ENCODE measurements at places on chromosomes 4 and X.

GRCh38 chr4:22241415-22241814, 274.5 kb downstream of the ADGRA3 start:
- DNase-seq, result no peak

- DNase-seq, result no peak
These were observed at the start of gene RASSF6 for GRCh38 chr4:73620115-73620792. RASSF6 (minus strand) TSS chr4:73620436; CDS start chr4:73611795, 8,641 bp downstream.

GRCh38 chr4:119729835-119730670, 101.4 kb upstream of the PDE5A start:
- peak; percentile 93 for DNase-seq

- DNase-seq, result no peak
These were observed 129.7 kb downstream of the RAPGEF2 start for GRCh38 chr4:159232465-159233106.

- DNase-seq, result peak; percentile 86
These were observed 114.4 kb downstream of the STK32B start for GRCh38 chr4:5165420-5166369.

DNA sequence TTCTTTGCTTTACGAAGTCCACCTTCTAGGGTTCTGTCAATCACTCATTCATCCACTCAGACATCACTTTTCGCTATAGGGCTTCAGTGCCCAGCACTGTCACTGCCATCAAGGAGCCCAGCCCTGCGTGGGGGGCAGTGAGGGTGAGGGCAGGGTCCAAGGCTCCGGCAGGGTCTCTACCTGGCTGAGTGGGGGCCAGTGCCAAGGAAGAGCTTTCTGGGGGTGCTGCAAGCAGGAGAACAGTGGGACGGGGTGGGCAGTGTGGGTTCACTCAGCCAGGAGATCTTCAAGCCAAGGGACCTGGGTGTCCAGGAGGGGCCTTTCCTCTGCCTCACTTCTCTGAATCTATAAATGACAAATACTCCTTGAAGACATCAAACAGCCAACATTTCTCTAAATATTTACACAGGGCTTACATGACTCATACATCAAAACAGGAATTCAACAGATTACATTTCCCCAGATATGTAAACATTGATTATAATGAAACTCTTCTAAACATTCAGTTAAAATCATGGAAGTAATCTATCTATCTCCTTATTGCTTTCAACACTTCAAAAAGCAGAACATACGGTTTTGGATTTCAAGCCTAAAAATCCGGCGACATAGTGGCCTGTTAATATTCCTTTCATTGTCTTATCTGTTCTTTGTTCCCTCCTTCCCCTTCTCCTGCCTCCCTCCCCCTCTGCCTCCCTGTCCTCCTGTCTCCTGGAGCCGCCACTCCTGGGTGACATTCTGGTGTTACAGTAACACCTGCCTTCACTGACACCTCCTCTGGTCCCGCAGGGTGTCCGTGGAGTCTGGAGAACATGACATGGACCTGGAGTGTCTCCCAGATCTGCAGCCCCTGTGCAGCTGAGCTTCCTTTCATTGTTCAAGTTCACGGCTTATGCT, 94.4 kb upstream of the ADRA2C start:
- no peak for DNase-seq

GRCh38 chrX:154436374-154436982, 476 bp upstream of the GDI1 start:
- peak; percentile 18 for DNase-seq

DNA sequence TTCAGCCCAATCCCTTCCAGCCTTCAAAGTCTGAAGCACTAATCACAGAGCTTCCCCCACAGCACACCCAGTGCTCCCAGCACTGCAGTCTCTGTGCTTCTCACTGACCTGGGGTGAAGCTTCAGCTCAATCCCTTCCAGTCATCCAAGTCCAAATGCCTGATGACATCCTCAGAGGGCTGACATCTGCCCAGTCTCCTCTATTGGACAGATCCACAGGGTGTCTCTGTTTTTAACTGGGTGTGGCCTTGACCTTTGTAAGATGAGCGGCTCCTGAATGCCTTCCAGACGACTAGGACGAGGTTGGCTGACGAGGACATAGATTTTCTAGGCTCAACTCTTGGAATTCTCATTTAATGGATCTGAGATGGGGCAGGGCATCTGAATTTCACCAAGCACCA, 7.6 kb upstream of the SLC2A9 start:
- peak; percentile 31 for DNase-seq

GRCh38 chr4:82687531-82687930, 111.1 kb downstream of the SCD5 start:
- DNase-seq, result no peak

GRCh38 chrX:119790977-119791436, 423 bp downstream of the RPL39 start:
- DNase-seq, result no peak

DNA sequence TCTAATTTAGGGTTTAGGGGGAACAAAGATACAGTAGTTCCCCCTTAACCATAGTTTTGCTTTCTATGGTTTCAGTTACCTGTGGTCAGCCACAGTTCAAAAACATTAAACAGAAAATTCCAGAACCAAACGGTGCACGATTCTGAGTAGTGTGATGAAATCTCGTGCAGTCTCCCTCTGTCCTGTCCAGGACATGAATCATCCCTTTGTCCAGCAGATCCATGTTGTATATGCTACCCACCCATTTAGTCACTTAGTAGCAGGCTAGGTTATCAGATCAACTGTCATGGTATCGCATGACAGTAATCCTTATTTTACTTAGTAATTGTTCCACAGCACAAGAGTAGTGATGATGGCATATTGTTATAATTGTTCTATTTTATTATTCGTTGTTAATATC, 556.1 kb downstream of the IL1RAPL1 start:
- DNase-seq, result peak; percentile 0

- DNase-seq, result no peak
These were observed 407.1 kb upstream of the FRG1 start for GRCh38 chr4:189533603-189534002.

DNA sequence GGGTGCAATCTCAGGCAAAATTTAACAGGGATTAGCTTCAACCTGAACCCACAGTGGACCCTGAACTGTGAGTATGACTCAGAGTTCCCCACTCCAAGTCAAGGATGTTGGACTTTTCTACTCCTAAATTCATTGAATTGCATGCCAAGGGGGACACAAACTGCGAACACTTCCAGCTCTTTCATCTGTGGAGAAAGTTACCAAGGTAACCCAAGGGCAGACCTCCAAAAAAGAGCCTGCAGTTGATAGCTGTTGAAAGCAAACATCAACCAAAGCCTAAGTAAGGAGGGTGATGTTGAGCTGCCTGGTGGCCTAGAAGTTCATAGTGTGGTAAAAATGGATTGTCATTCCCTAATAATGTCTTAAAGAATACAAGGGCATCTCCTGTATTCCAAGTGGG, 1242.9 kb downstream of the C4orf33 start:
- no peak for DNase-seq

GRCh38 chr4:94469221-94469784, 17.6 kb downstream of the PDLIM5 start:
- no peak for DNase-seq

GRCh38 chrX:55488593-55489313, 895 bp downstream of the USP51 start:
- DNase-seq, result peak; percentile 49

DNA sequence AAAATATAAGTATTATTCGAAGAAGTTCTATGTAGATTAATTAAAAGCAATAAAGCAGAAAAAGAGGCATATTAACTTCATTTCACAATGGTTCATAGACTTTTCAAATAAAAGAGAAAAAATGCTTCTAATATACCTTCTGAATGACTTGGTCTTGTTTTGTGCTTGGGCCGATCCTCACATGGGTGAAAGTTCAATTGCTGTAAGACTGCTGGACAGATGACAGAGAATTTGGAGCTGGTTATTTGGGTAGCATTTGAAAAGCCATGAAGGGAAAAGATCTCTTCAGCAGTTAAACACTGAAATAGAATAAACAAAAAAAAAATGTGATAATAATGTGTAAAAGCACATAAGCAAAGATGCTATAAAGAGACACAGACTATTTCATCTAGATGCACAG, 29.8 kb downstream of the SLC39A8 start:
- DNase-seq, result no peak

DNA sequence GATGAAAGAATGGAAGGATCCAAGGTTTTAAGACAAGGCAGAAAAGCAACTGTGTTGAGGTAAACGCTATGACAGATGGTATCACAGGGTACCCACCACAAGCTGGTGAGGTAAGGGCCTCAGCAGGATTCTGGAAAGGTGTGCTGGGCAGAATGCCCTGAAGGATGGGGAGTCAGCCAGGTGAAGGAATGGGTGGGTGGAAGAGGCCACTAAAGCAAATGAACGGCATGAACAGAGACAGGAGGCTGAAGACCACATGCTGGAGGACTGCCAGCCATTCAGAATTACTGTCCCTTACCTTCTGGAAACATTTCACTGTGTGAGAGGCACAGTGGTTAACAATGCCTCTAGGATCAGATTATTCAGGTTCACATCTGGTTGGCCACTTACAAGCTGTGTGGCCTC, 23.6 kb downstream of the GPRIN3 start:
- no peak for DNase-seq

DNA sequence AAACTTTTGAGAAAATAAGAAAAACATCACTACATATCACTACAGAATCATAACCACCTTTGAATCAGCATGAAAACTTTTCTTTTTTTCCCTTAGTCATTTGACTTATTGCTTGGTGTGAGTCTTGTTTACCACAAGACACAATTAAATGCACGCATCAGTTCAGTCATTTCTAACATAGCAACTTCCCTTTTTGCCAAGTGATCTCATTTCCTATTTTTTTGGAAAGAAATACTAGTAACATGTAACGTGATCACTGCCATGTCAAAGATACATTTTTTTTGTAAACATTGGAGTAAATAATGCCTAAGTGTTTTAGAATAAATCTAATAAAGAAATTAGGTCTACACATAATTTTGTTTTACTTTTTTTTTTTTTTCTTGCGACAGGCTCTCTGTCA, 5.1 kb upstream of the CXCL8 start:
- DNase-seq, result peak; percentile 61

GRCh38 chrX:107750861-107751445, 24.6 kb downstream of the TSC22D3 start:
- no peak for DNase-seq

- peak; percentile 98 for DNase-seq
These were observed 45.1 kb downstream of the IGFBP7 start for GRCh38 chr4:57064811-57065711.

GRCh38 chr4:145557720-145558119, 61.5 kb upstream of the MMAA start:
- peak; percentile 53 for DNase-seq

GRCh38 chr4:37970702-37971101, 10.5 kb downstream of the PTTG2 start:
- DNase-seq, result peak; percentile 55

- DNase-seq, result no peak
These were observed 1.7 kb downstream of the SLC25A4 start for GRCh38 chr4:185144601-185145240.

Data from EL (cell line).